Cortex of kidney (tissue), 1 donor: ENCODE measurements at places on chromosomes 5 and 9.

DNA sequence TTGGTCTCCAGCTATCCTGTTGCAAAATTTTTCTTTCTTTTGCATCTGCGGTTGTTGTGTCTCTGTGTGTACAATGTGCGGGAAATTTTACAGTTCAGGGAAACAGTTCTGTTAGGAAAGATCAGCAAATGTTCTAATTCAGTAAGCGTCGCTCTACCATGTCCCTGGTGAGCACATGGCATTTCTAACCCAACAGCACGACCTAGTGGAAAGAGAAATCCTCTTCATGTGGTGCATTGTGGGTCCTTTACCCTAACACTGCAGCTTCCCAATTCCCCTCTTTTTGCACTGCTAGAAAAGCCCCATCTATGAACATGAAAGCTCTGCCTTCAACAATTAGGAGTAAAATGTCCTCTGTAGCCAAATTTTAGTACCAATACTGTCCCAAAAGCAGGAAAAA, 974.2 kb upstream of the CDH9 start:
- DNase-seq, result no peak

- DNase-seq, result no peak
Measured at GRCh38 chr9:79447762-79448161, 124.0 kb upstream of the TLE4 start.

DNA sequence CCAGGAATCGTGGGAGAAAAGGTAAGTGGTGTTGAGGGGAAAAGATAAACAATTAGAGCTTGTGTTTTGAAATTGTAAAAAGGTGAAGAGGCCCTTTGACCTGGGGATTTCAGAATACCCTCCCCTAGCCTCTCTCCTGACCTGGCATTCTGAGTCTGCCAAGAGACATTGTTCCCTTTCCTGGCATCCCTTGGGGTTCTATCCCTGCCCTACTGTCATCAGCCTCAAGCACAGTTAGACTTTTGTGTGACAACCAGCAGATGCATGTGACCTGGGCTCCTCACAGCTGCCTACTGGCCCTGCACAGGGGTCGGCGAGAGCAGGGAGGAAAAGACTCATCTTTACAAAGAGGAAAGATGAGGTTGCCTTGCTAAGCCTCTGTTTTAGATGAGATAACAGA, 72.2 kb upstream of the ORM1 start:
- no peak for DNase-seq

GRCh38 chr9:129064499-129064908, 16.4 kb upstream of the DOLPP1 start:
- no peak for DNase-seq

DNA sequence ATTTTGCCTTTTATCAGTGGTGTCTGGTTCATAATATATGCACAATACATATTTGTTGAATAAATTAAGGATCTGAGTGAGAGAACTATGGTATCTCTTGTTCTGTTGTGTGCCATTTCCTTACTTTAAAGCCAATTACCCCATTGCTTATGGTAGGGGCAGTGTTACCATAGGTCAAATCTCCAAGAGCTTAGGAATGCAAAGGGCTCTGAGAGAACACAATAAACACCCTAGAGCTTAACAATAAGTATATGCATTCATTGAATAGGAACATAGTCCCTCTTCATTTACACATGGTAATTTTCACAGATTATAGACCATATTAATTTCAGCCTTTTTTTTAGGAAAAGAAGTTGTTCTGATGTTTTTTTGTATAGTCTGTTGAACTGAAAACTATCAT, 112.2 kb downstream of the MCTP1 start:
- DNase-seq, result no peak

DNA sequence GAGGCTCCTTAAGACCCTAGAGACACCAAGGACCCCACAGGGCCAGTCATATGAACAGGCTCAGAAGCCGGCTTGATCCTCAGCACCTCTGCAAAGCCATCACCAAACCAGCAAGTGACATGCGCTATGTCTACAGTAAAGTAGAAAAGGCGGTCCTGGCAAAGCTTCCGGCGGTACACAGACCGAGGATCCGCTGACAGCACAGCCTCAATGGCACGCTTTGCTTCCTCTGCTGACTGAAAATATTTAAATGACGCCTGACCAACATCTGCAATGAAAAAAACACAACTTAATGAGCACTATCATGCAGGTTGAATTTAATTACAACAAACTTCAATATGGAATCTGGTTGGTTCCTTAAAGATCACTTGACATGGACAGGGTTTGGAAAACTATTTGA, 17.6 kb downstream of the TRMO start:
- DNase-seq, result no peak

GRCh38 chr5:119275146-119275545, 80.7 kb upstream of the TNFAIP8 start:
- DNase-seq, result no peak
